ENCODE measurements at places on chromosomes 2 and 18.

DNA sequence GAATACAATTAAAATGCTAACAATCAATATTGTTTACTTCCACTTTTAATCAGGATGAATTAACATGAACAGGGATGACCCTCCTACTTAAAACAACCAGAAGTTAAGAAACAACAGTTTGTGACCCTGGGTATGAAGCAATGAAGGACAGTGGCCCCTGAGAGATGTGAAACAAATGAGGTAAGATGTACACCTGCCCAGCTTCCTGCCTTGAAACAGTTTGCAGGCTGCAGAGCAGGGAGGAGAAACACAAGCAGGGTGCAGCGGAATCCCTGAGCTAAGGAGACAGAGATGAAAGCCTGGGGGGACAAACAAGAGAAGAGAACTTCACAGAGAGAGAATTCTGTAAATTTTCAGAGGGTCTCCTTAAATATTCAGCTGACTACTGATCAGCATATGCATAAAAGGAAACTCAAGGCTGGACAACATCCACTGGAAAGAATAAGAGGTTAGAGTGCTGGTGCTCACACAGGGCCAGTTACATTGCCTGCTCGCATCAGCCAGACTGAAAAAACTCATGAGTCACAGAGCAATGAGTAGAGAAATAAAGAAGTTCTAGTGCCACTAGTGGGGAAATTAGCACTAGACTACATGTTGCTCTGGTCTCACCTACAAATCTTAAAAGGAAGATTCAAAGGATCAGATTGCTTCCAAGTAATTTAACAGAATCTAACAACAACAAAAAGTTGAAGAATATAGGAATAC, 106.4 kb downstream of the PID1 start:
- no peak for DNase-seq

DNA sequence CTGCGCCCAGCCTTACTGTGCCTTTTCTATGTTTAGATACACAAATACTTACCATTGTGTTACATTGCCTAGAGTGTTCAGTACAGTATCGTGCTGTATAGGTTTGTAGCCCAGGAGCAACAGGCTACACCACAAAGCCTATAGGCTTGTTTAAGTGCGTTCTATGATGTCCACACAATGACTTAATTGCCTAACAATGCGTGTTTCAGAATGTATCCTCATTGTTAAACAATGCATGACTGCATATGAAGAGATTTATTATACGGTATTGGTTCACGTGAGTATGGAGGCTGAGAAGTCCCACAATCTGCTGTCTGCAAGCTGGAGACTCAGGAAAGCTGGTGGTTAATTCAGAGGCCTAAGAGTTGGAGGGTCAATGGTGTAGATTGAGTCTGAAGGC, 46.1 kb upstream of the MGAT4A start:
- DNase-seq, result no peak

- DNase-seq, result no peak
These were observed 216.9 kb downstream of the ARHGAP15 start for GRCh38 chr2:143345887-143346787.

- no peak for DNase-seq
These were observed 12.7 kb upstream of the PAX3 start for GRCh38 chr2:222311319-222311977.

DNA sequence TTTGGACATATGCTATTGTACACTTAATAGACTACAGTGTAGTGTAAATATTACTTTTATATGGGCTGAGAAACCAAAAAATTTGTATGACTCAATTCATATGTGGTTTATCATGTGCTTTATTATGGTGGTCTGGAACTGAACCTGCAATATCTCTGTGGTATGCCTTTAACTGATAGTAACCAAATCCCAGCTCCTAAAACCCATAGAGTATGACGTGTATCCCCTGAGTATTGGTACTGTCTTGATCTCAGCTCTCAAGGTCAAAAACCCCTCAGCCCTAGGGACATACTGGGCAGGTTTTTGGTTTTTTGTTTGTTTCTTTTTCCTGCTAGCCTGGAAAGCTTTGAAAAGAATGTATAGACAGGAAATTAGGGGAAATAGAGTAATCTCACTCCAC, 42.2 kb upstream of the ARHGAP15 start:
- no peak for DNase-seq

Measured in activated naive CD8-positive, alpha-beta T cell treated with anti-CD3 and anti-CD28 coated beads, Interleukin-2, amount 10 ng/mL, durations not matched to agents 7 days and 5 days (primary cell).